ENCODE measurements at places on chromosomes 4 and X.

DNA sequence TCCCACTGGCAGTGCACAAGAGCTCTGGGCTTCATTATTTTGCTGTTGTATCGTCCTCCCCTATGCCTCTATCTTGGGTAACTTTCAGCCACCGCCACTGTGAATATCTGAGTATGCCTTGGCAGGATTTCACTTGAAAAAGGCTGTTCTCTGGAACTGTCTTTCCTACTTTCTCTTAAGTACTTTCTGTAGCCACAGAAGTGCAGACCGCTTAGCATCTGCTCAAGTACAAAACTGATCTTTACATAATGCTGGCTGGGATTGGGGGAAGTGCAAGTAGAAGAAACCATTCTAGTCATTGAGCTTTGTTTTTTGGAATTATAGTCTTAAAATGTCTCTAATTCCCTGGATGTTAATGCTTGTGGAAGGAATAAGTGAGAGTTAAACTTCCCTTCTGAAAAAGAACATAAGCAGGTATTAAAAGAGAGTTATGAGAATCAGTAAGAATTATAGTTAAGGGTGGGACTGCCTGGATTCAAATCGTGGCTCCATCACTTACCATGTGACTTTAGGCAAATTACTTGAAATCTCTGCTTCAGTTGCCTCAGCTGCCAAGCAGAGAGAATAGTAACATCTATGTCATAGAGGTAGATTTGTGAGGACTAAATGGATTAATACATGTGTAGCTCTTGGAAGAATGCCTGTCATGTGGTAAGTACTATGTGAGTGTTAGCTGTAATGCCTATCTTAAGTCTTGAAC lies 77.5 kb downstream of the MID1IP1 start:
- DNase-seq: no peak

DNA sequence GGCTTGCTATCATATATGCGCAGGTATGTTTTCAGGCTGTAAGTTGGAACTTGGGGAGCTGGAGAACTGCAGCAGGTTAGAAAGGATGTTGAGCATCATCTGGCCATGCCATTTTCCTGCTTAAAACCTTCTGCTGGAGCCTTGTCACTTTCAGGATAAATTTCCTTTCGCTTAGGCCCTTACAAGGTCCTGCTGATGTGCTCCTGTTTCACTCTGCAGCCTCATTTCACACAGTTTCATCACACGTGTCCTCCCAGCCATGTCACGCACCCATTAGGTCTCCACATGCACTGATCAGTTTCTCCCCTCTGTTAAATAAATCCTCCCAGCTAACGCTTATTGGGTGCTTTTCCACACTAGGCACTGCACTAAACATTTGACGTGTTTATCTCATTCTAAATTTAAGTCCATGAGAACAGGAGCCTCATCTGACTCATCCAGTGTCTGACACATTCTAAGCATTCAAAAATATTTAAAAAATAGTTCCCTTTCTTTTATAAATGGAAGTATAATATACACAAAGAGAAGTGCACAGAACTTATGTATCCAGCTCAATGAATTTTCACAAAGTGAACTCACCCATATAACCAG lies 14.5 kb downstream of the SOD3 start:
- DNase-seq: peak; percentile 46

GRCh38 chrX:48474127-48474526 lies 1.9 kb upstream of the FTSJ1 start:
- DNase-seq: no peak

- DNase-seq: peak; percentile 10
Measured at GRCh38 chr4:41505161-41505661, 32.7 kb upstream of the LIMCH1 start.

GRCh38 chr4:101211146-101211553 lies 136.2 kb downstream of the PPP3CA start:
- DNase-seq: no peak

GRCh38 chrX:73851014-73852009 lies 288.3 kb downstream of the CHIC1 start:
- peak; percentile 93 for DNase-seq

- DNase-seq: no peak
Measured at GRCh38 chr4:79381161-79381560, 26.9 kb downstream of the GK2 start.

- DNase-seq: no peak
Measured at GRCh38 chrX:9475984-9476383, 11.1 kb downstream of the TBL1X start.

DNA sequence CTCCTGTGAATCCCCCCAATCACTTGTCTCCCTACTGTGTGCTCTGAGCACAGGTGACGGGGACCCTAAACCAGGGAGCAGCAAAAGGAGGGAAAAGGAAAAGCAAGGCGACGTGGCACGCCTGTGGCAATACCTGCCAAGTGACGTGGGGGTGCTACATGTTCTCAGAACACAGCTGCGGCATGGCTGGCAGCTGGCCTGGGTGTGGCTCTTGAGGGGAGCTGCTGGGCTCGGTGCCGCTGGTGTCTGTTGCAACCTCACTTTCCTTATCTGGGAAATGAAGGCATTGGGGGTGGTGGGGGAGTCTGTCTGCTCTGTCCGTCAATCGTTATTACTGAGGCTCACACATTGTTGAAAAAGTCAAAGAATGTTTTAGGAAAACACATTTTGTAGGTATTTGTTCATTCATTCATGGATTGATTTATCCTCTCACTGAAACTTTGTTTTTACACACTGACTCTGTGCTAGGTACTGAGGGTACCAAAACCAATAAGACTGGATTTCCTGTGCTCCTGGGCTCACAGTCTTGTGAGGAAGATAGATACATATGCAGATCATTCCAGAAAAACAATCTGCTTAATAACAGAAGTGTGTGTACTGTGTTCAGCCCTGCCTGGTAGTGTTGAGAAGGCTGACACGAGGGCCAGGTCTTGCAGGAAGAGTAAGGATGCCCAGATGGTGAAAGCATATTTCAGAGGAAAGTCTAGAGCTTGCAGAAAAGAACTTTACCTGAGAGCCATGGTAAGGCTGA lies 217.6 kb downstream of the PTTG2 start:
- no peak for DNase-seq

GRCh38 chr4:82921795-82922194 lies 21.3 kb downstream of the THAP9 start:
- DNase-seq: no peak

DNA sequence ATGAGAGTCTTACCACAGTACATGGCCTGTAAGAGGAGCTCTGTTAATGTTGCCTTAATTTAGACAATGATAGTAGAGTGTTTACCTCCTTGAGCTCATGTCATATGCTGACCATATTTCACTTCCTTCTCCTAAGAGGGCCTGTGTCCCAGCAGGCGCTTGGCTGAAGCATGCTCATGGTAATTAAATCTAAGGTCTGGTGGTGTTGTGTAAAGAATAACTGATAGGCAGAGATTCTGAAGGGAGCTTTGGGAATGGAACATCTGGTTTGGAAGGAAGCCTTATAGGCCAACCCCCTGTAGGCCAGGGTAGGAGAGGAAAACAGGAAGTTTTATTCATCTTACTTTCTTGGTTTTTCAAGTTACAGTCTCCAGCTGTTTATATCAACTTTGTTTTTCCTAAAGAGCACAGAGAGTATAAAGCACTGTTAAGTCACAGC lies 300.2 kb downstream of the USP46 start:
- no peak for DNase-seq

- peak; percentile 80 for DNase-seq
Measured at GRCh38 chr4:153620352-153620751, 63.7 kb upstream of the TLR2 start.

GRCh38 chrX:23511793-23512192 lies 155.5 kb upstream of the PRDX4 start:
- peak; percentile 4 for DNase-seq

DNA sequence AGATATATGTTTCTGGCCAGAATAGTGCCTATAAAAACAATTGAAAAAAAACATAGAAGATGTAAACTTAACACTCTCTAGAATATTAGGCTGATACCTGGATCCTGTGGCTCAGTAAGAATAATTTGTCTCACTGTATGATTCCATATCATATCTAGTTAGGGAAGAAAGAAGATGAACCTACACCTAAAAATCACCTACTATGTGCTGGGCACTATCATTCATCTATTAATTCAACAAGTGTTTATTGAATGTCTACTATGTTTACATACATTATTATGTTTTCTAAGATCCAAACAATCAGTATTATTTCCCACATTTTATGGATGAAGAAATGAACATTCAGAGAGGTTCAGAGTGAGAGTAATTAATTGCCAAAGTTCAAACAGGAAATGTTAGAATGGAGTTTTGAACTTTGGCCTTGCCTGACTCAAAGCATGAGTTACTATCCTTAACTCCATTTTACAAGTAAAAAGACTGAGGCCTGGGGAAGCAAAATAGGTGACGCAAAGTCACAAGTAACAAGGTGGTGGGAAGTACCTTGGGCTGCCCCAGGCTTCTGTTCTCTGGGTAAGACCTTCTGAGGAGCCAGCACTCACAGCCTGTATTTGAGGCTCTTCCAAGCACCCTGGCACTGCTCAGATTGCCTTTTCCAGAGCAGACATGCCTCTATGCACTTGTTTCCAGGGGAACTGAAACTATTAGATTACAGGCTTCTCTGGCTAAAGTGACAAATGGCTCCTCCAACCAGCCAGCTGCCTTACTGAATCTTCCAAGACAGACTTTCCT lies 111.1 kb upstream of the ACSL4 start:
- DNase-seq: no peak

- no peak for DNase-seq
Measured at GRCh38 chrX:73561801-73562200, 1.2 kb upstream of the CHIC1 start.
